Dermis microvascular lymphatic vessel endothelial cell (primary cell): ENCODE measurements at places on chromosomes 1 and 21. TPM values are rescaled to one million over a fixed set of nuclear protein-coding genes. Genes with fewer than 3 reads are reported as not detected.
A peak's percentile ranks its signal among the peaks of the same experiment; 100 is the strongest.

The FYB2 gene
- under 0.01 TPM in 1 of 2 replicates, not detected in the other for total RNA-seq

- DNase-seq, result no peak
These were observed 214.4 kb downstream of the NRIP1 start for GRCh38 chr21:14850394-14850793.

DNA sequence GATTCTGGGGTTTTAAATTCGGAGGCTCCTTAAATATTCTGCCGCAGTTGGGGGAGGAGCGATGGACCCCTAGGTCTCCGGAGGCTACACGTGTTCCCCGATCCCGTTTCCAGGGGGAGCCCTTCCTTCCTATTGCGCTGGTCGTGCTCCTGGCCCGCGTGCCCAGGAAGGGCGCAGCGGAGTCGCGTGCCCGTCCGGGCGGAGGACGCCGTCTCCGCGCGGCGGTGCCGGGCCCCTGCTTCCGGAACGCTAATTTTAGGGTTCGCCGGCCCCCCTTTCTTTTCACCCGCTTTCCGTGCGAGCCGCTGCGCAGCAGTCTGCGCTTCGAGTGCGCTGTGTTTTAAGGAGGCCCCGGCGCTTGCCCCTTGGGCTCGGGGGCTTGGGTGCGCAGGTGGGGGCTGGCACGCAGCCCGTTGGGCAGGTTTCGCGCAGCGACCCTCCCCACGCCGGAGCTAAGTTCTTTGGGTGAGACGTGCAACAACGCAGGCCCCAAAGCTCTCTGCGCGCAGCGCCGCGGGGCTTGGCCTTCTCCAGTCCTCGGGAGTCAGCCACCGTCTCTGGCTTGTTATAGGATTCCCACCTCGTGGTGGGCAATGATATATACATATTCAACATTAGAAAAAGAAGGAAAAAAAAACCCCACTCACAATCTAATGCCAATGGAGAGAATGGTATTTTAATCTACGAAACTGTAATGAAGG lies 43.5 kb upstream of the DNAJC6 start:
- no peak for DNase-seq

GRCh38 chr1:203462878-203463277 lies 12.7 kb upstream of the PRELP start:
- DNase-seq, result no peak

DNA sequence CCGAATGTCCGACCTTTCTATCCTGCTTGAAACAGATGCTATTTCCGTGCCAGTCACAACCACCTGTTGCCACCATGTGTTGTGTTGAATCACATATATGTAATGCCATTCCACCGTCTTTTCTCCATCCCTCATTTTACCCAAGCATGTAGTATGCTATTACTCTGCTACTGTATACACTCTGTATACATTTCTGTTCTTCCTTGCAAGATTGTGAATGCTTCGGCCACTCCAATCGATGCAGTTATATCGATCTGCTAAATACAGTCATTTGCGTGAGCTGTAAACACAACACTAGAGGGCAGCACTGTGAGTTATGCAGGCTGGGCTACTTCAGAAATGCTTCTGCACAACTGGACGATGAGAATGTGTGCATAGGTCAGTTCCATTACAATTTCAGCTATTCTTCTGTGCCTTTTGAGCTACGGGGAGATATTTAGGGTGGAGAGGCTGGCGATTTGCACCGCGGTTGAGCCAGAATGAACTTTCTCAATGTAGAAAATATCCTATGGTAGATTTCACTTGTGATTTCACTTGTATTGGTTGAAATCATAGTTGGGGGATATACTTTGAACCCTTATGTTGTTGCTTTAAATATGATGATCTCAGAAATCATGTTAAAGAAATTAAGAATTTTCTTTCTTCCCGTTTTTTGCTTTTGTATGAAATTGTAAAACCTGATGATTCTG lies 289.8 kb downstream of the NTNG1 start:
- peak; percentile 28 for DNase-seq

DNA sequence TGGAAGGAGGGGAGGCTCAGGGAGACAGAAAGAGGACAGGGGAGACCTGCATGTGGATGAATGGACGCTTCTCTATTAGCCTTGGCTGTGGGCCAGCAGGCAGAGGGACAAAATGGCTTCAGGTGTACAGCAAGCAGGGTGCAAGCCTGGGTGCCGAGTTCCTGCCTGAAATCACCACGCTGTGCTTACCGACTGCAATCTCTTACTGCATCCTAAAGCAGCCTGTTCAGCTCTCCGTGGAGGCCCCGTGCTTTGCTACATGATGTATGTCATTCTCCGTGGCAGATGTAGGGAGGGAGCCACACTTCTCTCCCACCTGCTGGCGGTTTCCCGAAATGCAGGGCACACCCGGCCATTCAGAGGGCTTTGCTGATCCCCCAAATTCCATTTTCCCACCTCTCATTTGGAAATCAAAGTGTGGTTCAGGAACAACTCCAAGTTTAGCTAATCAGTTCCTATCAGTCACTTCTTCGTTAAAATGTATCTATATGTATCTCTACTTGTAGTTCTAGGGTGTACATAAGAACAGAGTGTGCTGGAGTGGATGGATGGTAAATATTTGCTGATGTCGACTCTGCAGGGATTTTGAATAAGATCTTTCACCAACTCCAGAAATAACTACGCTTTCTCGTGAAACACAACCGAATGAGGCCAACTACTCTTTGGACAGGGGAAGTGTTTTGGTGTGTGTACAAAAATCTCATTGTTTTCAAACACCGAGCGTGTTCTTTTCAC lies 122.3 kb upstream of the BACE2 start:
- DNase-seq, result no peak

DNA sequence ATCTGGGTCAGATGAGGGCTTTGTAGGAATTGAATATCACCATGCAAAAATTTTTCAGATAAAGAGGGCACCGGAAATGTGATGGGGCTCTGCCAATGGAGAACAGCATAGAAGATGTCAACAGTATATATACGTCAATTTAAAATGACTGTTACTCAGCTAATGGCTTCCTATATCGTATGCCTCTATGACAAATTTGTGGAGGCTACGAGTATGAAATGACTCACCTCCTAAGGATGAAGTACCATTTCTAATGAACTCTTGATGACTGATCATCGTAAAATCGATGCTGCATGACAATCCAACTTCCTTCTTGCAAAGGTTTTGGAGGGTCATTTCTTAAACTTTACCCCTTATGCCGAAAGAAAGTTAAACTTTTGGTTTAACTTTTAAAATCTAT lies 450.3 kb upstream of the ZP4 start:
- no peak for DNase-seq

GRCh38 chr1:47701741-47702515 lies 264.1 kb downstream of the FOXD2 start:
- no peak for DNase-seq

GRCh38 chr21:23384679-23385078 lies 2222.6 kb downstream of the MRPL39 start:
- DNase-seq, result no peak

DNA sequence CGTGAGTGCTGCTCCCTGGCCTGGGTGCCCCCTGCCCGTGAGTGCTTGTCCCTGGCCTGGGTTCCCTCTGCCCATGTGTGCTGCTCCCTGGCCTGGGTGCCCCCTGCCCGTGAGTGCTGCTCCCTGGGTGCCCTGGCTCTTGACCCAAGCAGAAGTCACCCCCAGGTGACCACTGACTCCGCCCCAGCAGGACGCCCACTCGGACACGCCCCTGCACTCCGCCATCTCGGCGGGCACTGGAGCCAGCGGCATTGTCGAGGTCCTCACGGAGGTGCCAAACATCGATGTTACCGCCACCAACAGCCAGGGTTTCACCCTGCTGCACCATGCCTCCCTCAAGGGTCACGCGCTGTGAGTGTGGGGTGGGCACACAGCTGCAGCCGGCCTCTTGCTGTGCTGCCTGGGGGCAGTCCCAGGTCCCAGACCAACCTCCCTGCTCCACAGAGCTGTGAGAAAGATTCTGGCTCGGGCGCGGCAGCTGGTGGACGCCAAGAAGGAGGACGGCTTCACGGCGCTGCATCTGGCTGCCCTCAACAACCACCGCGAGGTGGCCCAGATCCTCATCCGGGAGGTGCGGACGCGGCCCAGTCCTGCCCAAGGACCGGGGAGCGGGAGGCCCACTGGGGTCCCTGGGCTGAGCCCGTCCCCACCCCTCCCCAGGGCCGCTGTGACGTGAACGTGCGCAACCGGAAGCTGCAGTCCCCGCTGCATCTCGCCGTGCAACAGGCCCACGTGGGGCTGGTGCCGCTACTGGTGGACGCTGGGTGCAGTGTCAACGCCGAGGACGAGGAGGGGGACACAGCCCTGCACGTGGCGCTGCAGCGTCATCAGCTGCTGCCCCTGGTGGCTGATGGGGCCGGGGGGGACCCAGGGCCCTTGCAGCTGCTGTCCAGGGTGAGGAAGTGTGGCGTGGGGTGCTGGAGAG lies 3.9 kb upstream of the MMP23B start:
- no peak for DNase-seq

DNA sequence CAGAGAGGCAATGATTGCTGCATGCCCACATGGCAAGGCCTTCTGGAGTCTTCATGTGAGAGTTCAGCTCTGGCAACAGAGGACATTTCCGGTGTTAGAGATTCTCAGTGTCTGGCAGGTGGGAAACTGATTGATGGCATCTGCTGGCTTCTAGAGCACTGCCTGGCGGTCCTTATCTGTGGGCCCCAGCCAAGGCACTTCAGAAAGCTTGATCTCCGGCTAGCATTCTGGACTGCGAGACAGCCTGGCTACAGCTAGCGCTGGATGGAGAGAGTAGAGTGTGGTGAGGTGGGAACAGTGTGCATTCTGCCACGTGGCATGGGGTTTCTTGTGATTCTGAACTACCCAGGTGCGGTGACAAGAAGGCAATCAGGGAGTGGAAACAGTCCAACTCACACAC lies 9.4 kb downstream of the ZNF678 start:
- no peak for DNase-seq
